Stimulated activated CD4-positive, alpha-beta T cell treated with anti-CD3 and anti-CD28 coated beads, Interleukin-4, amount 100 ng/mL, for 4 hours (primary cell): ENCODE measurements at places on chromosomes 1 and 21.

DNA sequence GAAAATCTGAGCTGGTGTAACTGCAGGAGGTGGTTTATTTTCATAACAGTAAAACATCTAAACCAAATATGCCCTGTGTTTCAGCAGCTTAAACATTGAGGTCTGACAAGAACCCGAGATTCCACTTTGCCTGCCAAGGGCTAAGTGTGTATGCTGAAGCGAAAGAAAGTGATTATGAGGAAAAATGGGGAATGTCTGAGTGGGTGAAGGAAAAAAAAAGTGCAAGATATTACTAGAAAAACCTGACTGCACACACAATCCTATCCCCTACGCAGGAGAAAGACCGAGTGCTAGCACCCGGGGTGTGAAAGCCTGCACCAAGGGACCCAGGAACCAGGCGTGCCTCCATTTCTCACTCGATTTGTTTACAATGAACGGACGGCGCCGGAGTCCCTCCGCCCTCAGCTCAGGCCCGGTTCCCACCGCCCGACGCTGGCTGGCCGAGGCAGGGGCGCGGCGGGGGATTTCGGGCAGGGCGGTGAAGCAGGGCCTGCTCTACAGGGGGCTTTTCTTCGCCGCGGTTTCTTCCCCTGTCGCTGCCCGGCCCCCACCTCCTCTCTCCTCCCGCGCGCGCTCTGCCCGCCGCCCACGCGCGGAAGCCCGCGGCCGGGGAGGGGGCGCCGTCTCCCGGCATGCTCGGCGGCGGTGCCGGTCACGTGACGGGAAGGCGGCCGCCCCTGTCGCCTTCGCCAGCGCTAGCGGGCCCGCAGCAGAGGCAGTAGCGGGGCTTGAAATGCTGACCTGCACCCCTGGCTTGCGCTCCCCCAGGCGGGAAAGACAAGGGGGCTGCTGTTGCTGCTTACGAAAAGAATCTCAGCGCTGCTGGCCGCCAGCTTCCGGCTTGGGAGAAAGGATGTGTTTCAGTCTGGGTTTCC lies 35.9 kb downstream of the ITPKB start:
- DNase-seq: peak; percentile 83

- no peak for DNase-seq
Measured at GRCh38 chr1:70083519-70083918, 121.9 kb downstream of the LRRC40 start.

GRCh38 chr21:29407571-29407970 lies 108.8 kb downstream of the BACH1 start:
- DNase-seq: no peak

GRCh38 chr1:230124186-230125128 lies 57.4 kb downstream of the GALNT2 start:
- DNase-seq: no peak

DNA sequence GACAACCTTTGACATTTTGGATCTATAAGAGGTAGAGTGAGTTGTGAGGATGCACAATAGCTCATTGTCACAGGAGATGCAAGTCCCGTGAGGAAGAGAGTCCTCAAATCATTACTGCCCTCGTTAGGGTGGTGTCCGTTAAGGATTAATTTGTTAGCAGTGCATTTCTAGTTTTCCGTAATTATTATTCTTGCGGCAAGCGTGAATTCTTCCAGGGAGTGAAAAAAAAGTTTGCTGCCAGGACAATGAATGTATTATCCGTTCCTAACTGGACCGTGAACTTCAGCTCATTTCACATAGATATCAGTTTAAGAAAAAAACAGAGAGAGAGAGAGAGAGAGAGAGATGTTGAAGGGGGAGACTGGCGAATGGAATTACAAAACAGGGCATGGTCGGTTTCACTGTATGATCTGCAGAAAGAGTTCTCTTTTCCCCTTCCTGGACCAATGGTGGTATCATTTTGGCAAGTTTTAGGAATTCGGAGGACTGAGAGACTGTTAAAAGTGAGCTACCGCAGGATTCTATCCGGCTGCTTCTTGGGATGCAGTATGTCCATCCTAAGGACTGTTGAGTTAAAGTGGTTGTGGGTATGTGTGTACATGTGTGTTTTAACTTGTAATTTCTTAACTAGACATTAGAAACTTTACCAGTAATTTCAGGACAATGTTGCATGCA lies 216.0 kb upstream of the NFIA start:
- DNase-seq: no peak

GRCh38 chr1:119808491-119808890 lies 2.8 kb downstream of the REG4 start:
- no peak for DNase-seq

DNA sequence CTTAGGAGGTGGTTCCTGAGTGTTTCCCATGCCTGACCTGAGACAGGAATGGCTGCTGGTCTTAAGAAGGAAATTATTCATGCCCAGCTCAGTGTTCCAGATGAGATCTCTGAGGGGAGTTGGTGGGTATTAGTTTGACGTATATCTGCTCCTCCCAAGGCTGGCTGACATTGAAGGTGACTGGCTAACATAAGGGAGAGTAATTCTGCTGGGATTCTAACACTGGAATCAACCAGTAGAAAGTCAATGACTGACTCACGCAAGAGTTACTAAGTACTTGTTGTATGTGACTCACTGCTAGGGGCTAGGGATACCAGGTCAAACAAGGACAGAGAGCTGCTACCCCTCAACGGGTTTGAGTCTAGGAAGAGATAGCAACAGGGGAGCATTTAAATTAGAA lies 177.3 kb downstream of the CACNA1E start:
- no peak for DNase-seq

DNA sequence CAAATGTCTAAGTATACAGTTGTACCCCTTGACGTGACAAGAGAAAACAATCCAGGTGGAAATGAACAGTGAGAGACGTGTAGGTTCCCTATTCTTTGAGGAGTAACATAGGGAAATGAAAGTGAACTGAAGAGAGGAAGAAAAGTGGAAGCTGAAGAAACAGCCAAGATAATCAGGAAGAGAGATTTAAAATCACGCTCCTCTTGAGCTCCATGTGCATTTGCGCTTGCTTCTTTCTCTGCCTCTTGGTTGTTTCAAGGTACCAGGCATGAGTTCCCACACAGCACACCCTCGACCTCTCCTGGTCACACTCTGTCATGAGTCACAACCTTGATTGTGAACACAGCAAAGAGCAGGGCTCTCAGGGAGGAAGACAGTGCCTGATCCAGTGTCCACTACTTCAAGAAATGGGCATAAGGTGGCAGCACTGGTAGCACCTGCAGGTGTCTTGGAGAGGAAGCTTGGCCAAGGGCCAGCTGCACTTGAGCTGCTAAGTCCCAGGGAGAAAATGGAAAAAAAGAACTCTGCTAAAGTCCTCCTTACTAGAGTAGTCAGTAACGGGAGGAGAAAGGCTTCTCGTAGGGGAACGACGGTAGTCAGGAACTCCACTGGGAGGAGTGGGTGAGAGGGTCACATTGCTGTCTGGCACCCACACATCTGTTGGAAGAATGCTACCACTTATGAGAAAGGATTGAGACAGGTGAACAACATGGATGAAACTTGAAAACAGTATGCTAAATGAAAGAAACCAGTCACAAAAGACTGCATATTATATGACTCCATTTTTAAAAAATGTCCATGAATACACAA lies 18.3 kb upstream of the ARID1A start:
- peak; percentile 15 for DNase-seq

DNA sequence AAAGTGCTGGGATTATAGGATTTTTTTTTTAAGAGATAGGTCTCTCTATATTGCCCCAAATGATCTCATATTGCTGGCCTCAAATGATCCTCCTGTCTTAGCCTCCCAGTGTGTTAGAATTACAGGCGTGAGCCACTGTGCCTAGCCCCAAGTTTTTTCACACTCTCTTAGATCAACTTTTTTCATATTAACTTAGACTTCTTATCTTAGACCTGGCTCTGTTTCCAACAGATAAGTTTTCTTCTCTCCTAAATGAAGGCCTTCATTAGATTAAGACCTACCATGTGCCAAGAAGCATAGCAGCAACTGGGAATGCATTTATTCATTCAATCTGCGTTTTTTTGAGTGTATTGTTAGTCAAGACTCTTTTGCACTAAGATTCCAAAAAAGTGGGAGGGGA lies 20.2 kb upstream of the HTR1D start:
- DNase-seq: no peak

- DNase-seq: no peak
Measured at GRCh38 chr1:39026866-39027507, 837 bp downstream of the NDUFS5 start.

- no peak for DNase-seq
Measured at GRCh38 chr1:15075817-15076216, 77.7 kb upstream of the TMEM51 start.

DNA sequence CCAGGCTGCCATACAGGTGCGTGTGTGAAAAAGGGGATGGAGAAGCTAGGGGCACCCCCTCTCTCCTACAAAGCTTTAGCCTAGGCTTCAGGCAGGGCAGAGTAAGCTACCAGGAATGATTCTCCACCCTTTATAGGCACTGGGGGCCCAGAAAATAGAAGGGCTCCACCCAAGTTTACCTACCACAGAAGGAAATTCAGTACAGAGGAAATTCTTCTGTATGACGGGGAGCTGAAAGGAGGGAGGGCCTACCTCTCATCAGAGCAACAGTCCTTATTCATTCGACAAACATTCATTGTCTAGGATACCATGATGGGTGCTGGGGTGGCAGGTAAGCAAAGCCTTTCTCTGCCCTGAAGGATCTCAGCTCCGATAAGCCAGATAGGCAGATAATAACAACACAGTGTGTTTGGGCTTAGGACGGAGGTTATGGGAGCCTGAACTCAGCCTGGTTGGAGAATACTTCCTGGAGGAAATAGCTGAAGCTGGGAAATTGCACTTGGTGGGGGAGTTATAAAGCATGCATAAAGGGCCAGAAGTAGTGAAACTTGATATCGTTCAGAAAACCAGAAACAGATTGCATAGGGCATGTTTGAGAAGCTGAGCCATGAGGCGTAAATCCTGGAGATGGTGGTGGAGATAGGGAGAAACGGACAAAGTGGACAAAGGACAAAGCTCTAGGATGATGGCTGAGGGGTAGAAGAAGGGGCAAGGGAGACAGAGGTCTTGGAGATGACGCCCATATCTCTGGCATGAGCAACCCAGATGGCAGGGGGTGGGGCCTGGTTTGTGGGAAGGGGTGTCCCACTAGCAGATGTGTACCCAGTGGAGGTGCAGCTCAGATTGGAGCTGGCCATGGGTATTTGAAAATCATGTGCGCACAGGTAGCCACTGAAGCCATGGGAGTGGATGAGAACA lies 5.3 kb upstream of the P3R3URF start:
- DNase-seq: no peak

DNA sequence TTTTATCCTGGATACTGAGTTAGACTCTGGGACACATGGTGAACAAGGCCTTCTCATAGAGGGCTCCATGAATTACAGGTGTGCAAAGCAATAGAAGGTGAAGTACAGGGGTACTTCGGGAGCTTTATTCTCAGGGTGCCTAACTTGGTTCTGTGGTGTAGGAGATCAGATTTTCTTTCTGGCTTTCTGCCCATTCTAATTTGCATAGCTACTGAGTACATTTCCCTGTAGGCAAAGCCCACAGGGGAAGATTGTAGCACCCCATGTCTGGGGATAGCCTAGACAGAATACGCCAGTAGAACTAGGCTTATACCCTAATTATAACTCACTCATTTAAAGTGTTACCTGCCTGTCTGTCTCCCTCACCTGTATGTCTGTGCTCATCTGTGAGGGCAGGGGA lies 49.7 kb downstream of the PGM1 start:
- DNase-seq: no peak

DNA sequence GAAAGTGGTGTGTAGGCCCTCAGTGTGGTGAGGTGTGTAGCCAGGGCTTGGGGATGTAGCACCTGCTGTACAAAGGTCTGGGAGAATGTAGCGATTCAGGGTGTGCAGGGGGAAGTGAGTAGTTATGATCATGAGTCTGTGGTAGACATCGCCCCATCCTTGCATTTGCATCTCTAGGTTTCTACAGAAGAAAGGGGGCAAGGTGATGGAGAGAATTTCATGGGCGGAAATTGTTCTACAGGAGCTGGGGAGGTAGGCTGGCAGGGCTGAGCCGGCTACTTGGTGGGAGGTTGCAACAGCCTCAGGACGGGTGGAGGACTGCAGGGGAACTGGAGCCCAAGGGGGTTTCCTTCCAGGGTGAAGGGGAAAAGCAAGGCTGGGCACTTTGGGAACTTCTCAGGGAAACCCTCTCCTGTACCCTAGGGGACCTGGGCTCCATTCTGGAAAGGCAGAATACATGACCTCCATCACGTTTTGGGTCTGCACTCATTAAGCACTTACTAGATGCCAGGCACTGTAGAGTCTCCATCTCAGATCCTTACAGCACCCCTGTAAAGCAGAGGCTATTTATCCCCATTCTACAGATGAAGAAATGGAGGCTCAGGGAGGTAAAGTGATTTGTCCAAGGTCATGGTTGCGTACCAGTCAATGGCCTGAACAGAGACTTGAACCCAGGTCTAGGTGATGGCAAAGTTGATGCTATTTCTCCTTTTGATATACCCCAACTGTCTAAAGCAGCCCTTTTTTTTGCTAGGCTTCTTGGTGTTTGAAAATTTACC lies 14.5 kb upstream of the TNFRSF1B start:
- DNase-seq: no peak

GRCh38 chr1:244302876-244303609 lies 148.7 kb downstream of the ADSS2 start:
- DNase-seq: no peak

DNA sequence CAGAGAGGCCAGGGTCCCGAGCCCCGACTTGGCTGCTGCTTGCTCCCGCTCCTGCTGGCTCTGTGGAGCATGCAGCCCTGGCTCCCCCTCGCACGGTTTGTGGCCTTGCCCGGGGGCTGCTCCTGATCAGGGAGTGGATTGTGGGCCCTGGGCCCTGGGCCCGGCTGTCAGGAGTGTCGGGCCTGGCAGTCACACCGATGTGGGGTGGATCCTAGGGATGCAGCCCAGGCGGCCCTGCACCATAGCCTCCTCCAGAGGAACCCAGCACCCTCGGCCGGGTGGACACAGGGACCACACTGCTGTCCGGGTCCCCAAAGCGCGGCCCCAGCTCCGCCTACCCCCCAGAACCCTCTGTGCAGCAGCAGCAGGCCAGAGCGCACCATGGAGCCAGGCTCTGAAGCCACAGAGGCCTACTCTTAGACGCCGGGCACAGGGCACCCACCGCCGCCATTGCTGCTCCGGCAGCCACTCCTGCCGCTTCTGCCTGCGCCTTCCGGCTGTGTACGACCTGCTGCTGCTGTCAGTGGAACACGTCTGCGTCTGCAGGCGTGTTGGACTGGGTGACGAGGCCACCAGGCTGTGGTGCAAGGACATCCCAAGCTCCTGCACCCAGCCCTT lies 9.4 kb downstream of the SLX9 start:
- no peak for DNase-seq

DNA sequence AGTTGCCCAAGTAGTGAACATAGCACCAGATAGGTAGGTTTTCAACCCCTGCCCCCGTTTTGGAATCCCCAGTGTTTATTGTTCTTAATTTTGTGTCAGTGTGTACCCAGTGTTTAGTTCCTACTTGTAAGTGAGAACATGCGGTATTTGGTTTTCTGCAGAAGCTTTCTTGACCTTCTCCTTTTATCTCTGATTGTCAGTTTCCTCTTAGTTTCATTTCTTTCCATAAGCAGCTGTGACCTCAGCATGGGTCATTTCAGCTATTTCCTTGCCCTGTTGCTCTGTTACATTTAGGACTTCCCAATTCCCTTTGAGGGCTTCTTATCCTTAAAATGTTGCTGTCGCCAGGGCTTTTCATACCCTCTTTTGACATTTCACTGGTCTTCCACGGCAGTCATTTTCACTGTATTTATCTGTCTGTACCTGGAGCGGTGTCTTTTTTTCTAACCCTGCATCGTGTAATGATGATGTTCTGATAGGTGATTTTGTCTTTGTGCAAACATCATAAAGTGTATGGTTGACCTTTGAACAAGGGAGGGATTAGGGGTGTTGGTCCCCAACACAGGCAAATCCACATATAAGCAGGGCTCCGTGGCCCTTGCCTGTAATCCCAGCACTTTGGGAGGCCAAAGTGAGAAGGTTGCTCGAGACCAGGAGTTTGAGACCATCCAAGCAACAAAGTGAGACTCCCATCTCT lies 15.0 kb downstream of the ITSN1 start:
- no peak for DNase-seq
